ENCODE measurements at places on chromosomes 6 and 20.

GRCh38 chr6:146009338-146009737 is 19.5 kb upstream of the GRM1 start:
- no peak for DNase-seq

DNA sequence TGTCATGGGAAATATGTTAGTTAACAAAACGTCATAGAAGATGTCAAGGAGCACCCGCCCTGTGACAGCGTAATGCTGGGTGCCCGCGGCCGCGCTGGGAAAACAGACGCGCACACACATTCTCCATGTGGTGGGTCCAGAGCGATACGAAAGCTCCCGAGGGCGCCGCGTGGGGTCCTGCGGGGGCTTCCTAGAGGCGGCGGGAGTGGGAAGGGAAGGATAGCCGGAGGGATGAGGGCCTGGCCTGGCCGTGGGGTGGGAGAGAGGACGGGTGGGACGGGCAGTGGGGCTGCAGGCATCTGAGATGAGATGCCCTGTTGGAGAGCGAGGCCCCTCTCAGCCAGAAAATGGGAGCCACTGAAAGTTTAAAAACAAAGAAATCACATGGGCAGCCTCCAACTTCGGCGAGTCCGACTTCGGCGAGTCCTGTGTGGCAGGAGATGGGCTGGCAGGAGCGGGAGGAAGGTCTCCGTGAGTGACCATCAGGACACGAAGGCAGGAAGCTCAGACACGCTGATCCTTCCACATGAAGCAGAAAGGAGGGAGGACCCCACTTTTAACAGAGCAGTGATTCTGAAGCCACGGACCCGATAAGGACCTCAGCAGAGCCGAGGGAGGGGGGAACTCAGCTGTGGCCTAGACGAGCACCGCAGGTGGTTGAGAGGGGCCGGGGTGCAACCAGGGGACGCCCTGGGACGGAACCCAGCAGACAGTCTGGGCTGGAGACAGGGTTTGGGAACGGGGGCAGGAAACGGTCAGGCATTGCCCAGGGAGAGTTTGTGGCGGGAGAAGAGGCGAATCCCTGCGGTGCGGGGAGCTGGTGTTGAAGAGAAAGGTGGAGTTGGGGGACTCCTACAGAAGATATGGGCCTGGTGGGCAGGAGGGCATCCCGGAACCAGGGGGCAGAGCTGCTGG is 114.1 kb upstream of the FRMD1 start:
- no peak for DNase-seq

DNA sequence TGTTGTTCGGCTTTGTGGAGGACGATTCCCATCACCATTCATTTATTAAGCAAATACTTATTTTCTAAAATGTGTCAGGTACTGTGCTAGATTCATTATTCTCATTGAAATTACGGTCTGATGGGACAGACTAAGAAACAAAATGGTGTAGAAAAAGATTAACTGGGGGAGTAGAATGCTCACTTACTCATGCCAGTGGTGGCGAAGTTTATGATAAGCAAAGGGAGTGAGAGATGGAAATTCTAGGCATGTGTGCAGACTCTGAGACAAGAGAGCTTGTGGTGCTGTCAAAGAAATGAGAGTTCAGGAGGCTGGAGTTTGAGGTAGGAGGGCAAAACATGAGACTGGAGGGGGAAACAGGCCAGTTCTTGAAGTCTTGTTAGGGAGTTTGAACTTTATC is 896 bp downstream of the RPP21 start:
- DNase-seq: no peak

- peak; percentile 100 for DNase-seq
These were observed 230.9 kb upstream of the SULF2 start for GRCh38 chr20:48015943-48016723.

- no peak for DNase-seq
These were observed 727 bp downstream of the EDEM2 start for GRCh38 chr20:35146299-35146919.
